Brain microvascular endothelial cell (primary cell): ENCODE measurements at places on chromosomes 12 and 14.

GRCh38 chr12:98244136-98244535 lies 271.3 kb upstream of the TMPO start:
- DNase-seq, result no peak

- peak; percentile 84 for DNase-seq
These were observed 52.2 kb downstream of the GOLGA5 start for GRCh38 chr14:92846162-92846897.

DNA sequence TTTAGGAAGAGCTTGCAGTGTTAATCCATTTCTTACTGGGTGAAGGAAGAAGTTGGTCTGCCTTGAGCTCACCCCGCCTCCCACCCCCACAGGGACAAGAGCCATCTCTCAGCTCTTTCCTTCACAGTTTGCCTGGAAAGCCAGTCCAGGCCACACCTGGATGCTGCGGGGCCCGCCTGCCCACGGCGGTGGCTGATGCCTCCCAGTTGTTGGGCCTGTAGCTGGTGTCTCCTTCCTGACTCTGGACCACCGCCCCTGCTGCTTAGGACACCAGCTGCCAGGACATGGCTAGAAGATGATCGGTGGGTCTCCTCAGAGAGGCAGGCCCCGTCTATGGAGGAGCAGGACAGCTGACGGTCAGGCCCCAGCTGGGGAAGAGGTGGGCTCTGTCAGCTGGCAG lies 92.9 kb downstream of the TESC start:
- DNase-seq, result no peak

GRCh38 chr12:71011261-71011660 lies 90.7 kb upstream of the PTPRR start:
- DNase-seq, result peak; percentile 21

- DNase-seq, result no peak
These were observed 623.4 kb downstream of the DIO2 start for GRCh38 chr14:79587875-79588274.

GRCh38 chr14:61110316-61111082 lies 129.5 kb downstream of the SLC38A6 start:
- no peak for DNase-seq

- no peak for DNase-seq
These were observed 482.5 kb downstream of the FLRT2 start for GRCh38 chr14:86012461-86012860.

DNA sequence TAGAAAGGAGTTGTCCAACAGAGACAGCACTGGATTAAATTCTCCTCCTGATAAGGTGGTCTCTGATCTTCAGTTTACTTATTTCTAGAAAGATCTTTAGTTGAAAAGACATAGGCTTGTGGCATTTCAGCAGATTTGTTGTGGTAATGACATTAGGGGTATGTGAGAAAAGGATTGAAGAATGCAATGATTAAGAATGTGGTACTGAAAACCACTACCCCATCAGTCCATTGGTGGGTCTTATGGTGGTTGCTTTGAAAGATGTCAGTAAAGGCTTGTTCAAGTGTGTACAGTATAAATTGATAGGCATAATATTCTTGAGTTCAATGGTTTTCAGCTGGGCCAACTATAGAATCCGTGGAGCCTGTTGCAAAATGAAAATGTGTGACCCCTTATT lies 10.8 kb downstream of the PPFIBP1 start:
- no peak for DNase-seq

GRCh38 chr12:23204933-23205778 lies 580.2 kb downstream of the ETNK1 start:
- peak; percentile 40 for DNase-seq

- DNase-seq, result no peak
These were observed 44.7 kb downstream of the RIN3 start for GRCh38 chr14:92558319-92558718.

DNA sequence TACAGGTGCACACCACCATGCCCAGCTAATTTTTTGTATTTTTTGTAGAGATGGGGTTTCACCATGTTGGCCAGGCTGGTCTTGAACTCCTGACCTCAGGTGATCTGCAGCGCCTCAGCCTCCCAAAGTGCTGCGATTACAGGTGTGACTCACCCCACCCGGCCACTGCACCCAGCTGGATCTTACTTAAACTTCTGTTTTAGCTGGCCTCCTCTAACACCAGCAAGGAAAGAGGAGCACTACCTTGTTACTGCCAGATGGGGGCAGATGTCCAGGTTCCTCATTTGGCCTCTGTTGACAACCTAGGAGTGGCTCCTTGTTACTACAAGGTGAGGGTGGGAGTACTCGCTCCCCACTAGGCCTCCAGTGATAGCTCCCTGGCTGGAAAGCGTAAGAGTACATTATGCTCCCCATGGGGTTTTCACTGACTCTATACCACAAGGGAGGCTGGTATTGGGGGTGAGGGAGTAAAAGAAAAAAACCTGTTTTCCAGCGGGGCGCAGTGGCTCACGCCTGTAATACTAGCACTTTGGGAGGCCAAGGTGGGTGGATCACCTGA lies 13.2 kb upstream of the ARF6 start:
- DNase-seq, result peak; percentile 31

DNA sequence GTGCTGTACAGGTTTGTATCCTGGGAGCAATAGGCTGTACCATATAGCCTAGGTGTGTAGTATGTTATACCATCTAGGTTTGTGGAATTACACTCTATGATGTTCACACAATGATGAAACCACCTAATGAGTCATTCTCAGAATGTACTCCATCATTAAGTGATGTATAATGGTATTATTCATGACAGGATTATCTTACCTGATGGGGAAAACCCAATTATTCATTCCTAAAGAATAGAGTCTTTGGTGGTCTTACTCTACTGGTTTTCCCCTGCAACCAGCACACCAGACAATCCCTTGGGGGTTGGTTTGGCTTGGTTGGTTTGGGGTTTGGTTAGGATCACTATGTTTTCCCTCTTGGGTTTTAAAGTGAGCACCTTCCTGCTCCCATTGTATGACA lies 12.6 kb upstream of the OR10P1 start:
- no peak for DNase-seq
